Activated naive CD8-positive, alpha-beta T cell treated with anti-CD3 and anti-CD28 coated beads, Interleukin-2, amount 10 ng/mL, durations not matched to agents 7 days and 5 days (primary cell): ENCODE measurements at places on chromosomes 7 and 10.
A peak's percentile ranks its signal among the peaks of the same experiment; 100 is the strongest.

DNA sequence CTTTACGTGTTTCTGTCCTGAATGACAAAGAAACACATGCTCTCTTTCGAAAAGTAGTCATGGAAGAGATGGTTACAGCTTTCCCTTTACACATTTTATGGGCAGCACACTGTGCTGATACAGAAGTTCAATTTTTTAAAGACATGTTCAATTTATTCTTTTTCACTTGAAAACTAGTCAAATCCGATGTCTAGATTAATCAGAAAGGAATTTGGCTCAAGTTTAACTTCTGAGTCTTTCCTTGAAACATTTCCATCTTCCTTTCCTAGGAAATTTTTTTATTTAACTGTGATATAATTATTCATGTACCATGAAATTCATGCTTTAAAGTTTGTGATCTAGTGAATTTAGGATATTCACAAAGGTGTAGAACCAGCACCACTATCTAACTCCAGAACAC is 360.1 kb downstream of the TNS3 start:
- DNase-seq = no peak

DNA sequence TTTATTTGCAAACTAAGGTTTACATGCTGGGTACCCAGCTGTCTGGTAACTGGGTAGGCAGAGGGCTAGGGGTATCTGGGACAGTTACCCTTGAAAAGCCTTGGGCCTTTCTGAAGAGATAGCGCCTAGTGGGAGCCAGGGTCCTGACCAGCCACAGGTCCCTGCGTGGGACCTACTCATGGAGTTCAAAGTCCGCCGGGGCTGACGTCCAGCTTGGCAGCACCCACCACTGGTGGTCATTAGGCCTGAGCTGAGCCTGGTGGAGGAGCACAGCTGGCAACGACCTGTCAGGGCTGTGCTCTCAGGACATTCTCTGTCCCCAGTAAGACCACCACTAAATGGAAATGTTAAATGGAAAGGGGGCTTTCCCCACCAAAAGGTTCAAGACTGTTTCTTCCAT is 20.0 kb downstream of the GUSB start:
- DNase-seq = no peak

DNA sequence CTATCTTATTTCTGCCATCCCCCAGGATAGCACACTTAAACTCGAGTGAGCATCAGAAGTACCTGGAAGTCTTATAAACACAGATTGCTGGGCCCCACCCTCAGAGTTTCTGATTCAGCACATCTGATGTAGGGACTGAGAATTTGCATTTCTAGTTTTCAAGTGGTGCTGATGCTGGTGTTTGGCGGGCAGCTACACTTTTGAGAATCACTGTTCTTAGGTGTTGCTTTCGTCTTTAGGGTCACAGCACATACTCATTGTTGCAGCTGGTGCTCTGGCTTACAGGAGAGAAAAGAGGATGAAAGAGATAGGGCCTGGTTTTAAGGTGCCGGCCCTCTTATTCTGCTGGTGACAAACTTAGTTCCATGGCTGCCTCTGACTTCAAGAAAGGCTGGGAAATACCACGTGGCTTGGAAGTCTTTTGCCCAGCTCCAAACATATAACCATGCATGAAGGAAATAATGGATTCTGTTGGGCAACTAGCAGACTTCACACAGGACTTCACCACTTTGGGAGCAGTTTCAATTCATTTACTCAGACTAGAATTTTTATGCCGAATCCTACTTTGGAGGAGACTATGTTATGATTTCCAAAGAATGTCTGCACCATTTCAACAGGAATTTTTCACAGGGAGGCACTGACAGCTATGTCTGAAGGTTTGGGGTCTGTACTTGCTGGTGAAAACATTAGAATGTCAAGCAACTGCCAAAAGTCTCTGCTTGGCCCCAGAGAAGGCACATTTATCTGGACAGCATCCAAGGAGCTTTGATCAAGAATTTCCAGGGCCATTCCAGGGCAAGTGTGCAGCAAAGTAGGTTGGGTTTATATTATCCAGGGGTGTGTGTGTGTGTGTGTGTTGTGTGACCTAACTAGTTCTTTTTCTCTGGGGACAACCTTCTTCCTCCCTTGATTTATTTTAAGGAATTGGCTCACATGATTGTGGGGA is 6.9 kb upstream of the MINDY4 start:
- DNase-seq = no peak

DNA sequence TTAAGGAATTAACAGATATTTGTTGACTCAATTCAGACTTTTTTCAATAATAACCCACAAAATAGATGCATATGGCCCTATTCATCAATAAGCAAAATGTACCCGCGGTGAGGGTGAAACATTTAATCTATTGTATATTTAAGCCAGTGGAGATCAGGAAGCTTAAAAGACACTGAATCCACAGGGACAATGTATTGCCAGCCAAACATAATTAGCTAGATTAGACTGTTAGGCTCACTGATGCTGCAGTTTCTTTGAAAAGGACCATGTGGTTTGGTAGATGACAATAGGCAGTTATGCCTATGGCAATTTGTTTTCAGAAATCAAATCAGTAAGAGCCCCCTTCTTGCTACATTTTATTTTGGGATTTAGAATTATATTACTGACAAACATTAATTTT is 87.3 kb upstream of the PLXDC2 start:
- no peak for DNase-seq

GRCh38 chr10:65275296-65275695 is 1650.5 kb upstream of the LRRTM3 start:
- DNase-seq = no peak

DNA sequence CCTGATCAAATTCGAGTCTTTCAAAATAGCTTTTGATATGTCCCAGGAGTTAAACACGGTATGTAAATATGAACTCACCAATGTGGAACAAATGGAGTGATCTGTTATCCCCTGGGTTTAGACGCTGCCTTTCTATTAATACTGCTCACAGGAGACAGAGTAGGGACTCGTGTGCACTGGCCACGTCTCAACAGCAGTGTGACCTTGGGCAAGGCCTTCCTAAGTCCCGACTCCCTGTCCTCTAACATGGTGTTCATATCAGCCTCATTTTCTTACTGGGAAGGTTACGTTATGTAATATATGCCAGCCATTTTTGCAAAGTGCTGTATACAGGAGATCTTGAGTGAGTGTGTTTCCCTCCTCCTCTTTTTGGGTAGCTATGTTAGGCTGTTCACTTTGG is 1.8 kb downstream of the WDR37 start:
- no peak for DNase-seq

DNA sequence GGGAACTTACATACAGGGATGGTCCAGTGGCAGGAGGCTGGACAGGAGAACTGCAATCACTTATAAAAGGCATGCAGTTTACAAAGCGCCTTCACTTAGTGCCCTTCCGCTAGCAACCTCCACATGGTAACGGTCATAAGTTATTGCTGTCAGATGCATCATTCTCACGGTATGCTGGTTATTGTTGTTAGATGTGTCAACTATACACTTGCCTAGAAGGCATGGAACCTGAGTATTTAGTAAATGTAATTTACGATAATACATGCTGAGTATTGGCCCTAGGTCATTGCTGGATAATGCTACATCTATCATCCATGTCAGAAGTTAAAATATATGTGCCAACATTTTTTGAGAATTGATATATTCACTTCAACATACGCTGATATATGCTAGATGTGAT is 155.1 kb upstream of the MBL2 start:
- no peak for DNase-seq

- no peak for DNase-seq
Observed at GRCh38 chr7:149310113-149310836, 48.3 kb downstream of the ZNF783 start.

GRCh38 chr10:108490944-108491343 is 1326.4 kb upstream of the SORCS1 start:
- no peak for DNase-seq

DNA sequence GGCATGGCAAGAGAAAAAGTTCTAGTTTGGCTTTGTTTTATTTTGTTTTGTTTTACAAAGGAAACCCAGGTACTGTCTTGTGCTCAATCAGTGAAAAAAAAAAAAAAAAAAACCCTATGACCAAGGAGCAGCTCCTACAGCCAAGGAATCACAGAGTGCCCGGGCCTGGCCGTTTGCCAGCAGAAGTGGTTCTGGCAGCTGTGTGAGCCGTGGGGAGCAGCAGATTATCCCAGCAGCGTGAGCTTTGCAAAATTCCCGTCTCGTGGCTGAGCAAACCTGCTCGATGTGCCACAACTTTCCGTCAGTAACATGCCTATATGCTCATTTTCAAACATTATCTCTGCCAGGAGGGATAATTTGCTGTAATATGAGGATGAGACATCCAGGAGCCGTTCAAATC is 293.7 kb downstream of the POU6F2 start:
- DNase-seq = no peak

DNA sequence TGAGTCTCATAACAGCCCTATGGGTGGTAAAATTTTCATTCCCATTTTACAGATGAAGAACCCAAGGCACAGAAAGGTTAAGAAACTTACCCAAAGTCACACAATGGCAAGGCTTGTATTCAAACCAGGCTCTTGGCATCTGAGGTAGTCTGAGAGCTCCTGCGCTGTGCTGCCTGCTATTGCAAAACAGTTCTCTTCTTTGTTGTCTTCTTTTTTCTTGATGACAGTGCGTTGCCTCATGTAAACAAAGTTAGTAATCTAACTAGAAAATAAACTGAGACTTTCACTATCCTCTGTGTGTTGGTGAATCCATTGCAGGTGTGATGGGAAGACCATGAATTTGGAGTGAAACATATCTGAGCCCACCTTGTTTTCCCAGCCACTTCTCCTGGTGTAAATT is 240.8 kb downstream of the PTEN start:
- no peak for DNase-seq

DNA sequence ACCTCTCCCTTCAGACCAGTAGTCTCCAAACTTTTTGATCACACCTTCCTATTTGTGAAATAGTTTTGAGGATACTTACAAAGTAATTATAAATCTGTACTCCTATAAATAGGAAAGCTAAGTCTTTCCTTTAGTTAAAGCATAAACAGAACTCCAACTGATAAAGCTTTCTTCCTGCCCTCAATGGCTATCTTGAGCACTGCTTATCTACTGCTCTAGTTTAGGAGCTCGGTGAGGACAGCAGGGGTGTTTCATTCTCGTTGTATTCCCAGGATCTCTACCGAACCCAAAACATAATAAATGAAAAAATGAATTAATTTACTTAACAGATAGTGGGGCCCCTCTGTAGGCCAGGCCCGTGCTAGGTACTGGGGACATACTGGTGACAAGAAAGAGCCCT is 17.7 kb downstream of the SORBS1 start:
- DNase-seq = no peak

- no peak for DNase-seq
Observed at GRCh38 chr7:158519633-158520174, 67.9 kb downstream of the PTPRN2 start.

- DNase-seq = no peak
Observed at GRCh38 chr10:78700413-78700812, 368.4 kb upstream of the ZMIZ1 start.

- DNase-seq = no peak
Observed at GRCh38 chr10:100972115-100972903, 3.0 kb downstream of the SEMA4G start.

DNA sequence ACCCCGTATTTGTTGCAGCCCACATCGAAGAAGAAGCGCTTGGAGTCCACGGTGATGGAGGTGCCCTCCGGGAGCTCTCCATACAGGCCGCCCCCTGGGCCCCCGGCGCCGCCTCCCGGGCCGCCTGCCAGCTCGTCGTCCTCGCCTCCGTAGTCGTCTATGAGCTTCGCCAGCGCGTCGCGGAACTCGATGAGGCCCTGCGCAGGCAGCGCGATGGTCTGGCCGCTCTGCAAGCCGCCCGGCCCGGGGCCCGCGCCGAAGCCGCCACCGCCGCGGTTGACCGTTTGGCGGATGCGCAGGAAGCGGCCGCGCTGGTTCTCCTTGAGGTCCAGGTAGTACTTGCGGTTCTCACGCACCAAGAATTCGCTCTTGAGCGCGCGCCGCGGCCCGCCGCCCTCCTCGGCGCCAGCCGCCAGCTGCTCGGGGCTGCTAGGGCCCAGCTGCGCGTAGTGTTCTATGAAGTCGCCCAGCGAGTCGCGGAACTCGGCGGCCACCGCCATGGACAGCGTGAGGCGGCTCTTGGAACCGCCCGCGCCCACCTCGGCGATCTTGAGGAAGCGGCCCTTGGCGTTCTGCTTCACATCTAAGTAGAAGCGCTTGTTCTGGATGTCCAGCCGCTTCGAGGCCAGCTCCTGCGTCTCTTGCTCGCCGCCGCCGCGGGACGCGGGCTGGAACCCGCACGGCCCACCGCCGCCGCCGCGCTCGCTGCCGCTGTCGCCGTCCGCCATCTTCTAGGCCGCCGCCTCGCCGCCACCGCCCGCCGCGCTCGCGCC is 523 bp downstream of the PURB start:
- peak; percentile 73 for DNase-seq

GRCh38 chr10:60534761-60535389 is 145.2 kb upstream of the ANK3 start:
- no peak for DNase-seq

DNA sequence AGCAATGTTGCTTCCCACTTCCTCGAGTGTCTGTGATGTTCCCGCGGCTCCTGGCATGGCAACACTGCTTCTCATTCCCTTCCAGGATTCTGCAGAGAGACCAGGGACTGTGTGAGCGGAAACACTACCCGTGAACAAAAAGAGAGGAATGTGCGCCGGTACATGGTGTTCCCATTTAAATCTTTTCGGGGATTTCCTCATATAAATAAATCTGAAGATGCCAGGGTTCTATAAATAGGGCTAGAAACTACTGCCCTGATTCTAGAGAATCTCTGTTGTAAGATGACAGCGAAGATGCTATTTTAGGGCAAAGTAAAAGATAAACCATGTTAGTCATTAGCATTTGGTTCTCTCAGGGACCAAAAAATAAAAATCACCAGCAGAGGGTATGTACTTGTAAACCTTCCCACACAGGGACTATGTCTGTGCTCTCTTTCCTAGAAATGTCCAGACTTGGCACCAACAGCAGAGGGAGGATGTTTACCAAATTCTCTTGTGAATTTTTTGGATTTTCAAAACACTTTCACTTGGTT is 92.2 kb upstream of the DDC start:
- no peak for DNase-seq

DNA sequence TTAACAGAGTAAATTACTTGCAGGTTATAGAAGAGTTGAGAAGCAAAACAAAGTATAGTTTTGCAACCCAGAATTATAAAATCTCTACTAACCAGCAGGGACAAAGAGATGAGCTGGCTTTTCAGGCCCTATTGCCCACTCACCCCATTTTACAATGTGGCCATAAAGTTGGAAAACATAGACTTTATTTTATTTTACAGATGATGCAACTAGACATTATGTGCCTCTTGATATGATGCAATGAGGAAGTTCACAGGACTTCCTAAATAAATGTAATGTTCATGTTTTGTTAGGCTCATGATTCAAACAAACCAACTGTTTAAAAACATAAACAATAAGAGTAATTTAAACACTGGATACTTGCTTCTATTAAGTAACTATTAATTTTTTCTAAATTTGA is 141.1 kb upstream of the WNT16 start:
- DNase-seq = no peak

DNA sequence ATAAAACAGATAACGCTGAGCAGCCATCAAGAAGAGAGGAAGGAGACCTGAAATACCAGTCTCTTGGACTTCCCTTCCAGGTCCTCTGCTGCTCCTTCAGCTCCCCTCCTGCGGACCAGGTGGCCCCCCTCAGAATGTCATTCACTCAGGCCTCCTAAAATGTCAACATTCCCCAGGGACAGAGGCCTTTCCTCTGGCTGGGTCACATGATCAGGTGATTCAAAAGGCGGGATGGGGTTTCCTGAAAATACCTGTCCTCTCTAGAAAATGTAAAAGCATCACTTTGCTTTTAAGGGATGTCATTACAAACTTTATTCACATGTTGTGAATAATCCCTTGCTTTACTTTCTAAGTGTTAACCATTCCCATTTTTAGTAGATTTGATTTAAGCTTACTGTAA is 311.1 kb downstream of the INHBA start:
- no peak for DNase-seq

- no peak for DNase-seq
Observed at GRCh38 chr7:81902536-81902935, 132.7 kb upstream of the HGF start.
